Hepatic stellate cell (primary cell): ENCODE measurements at places on chromosomes 12 and 14.

DNA sequence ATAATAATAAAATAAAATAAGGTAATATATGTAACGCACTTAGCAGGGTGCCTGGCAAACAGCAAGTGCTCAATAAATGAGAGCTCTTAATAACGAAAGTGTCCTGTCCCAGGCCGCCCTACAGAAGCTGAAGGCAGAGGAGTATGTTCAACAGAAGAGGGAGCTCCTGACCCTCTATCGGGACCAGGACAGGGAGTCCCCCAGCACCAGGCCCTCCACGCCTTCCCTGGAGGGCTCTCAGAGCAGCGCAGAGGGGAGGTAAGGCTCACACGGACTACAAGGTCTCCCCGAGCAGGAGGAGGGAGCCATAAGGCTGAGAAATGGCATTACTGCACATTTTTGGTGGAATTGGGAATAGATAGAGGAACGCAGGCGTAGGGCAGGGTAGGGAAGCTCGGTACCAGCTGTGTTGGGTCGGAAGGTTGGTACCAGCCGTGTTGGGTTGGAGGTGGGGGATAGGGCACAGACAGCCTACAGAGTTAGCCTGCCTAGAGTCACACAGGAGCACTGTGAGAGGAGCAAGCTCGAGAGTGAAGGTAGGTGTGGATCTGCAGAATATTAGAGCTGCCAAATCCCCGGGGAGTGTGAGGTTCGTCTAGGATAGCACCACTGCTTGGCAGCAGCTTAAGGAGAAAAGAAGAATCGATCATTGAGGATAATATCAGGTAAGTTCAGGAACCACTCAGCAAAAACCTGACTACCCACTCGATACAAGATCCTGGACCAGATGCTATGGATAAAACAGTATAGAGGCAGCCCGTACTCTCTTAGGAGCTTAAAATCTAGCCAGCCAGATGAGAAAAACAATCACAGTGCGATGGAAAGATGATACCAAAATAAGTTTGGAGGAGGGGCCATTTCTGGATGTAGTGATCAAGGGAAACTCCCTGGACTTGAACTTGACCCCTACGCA lies 15.3 kb downstream of the TNFRSF1A start:
- DNase-seq, result peak; percentile 65

GRCh38 chr12:3542911-3543310 lies 51.9 kb downstream of the PRMT8 start:
- peak; percentile 31 for DNase-seq

GRCh38 chr12:10158406-10158805 lies 13.5 kb downstream of the OLR1 start:
- DNase-seq, result no peak

DNA sequence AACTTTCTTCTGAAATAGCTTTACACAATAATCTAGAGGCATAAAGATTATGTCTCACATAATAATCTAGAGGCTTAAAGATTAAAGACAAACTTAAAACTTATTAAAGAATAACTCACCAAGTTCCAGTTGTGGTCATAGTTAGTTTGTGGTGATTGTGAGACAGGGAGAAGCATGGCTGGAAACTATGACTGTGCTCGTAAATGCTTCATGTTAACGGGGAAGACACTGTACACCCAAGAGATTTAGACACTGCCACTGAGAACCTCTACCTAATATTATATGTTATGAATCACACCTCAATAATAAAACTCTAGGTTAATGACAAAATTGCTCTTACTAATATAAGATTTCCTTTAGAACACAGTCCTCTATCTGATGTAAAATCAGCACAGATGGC lies 541.6 kb downstream of the TMEM121 start:
- DNase-seq, result no peak

GRCh38 chr14:95303552-95303951 lies 16.2 kb downstream of the CLMN start:
- no peak for DNase-seq

- DNase-seq, result no peak
Observed at GRCh38 chr12:16272222-16272621, 5.3 kb downstream of the SLC15A5 start.

- DNase-seq, result no peak
Observed at GRCh38 chr14:85421186-85421877, 108.6 kb upstream of the FLRT2 start.

- no peak for DNase-seq
Observed at GRCh38 chr12:82832096-82832495, 145.4 kb downstream of the TMTC2 start.

- DNase-seq, result no peak
Observed at GRCh38 chr14:75515629-75515996, 6.7 kb upstream of the BATF start.

DNA sequence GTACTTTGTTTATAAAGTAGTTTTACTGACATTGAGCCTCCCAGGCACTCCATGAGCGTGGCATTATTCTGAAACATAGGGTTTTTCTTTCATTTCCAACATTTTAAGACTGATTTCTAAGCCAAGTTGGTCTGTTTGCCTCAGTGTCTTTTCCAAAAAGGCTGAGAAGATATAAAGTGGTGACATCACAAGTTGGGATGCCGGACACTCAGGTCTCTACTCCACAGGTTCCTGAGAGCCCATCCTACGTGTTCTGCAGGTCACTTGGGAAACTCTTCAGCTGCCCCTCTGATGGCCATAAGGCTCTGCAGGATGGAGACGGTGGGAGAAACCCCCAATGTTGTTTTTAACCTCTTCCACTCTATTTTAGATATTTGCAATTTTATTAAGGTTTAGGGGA lies 6.0 kb downstream of the RFX4 start:
- DNase-seq, result no peak

DNA sequence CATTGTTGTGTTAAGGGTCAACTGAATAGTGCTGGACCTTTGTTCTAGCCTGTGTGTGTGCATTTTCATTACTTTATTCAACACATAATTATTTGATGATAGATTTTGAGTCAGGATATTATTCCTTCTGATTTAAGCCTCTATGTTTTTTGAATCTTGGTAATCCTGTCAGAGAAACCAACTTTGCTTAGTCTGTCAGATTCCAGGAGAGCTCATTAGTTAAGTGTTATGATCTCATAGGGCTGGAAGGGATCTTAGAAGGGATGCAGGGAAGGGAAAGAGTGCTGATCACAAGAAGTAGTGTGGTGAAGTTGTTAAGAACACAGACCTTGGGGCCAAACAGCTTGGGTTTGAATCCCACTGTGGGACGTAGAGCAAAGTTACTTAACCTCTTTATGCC lies 52.9 kb downstream of the SCN8A start:
- DNase-seq, result no peak

- DNase-seq, result no peak
Observed at GRCh38 chr12:108594-108993, 42.0 kb downstream of the IQSEC3 start.

DNA sequence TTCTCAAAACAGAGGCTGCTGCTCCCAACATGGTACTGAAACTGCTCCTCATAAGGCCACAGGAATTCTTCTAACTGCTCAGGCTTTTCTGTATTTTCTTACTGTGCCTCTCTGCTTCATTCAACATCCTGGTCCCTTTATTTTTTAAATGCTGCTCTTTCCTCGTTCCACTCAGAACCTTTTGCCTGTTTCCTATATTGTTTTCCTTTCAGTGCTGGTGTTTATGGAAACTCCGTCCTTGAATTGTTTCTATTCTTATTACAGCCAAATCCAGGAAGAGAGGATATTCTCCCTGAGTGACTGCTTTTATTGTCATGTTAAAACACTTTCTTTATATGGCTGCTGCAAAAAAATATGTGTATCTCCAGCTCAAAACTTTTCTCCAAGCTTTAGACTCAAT lies 173.0 kb upstream of the E2F7 start:
- no peak for DNase-seq

GRCh38 chr12:115774148-115774895 lies 503.2 kb downstream of the MED13L start:
- DNase-seq, result no peak

GRCh38 chr14:88599761-88600439 lies 37.1 kb downstream of the ZC3H14 start:
- no peak for DNase-seq

DNA sequence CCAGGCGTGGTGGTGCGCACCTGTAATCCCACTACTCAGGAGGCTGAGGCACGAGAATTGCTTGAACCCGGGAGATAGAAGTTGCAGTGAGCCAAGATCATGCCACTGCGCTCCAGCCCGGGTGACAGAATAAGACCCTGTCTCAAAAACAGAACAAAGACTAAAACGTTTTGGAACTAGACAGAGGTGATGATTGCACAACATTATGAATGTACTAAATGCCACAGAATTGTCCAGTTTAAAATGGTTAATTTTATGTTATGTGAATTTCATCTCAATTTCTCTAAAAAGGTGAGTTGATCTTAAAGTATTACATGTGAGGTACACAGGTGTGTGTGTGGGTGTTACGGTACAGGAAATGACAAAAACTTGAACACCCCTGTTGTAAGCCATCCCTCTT lies 16.5 kb downstream of the P2RX4 start:
- DNase-seq, result no peak

DNA sequence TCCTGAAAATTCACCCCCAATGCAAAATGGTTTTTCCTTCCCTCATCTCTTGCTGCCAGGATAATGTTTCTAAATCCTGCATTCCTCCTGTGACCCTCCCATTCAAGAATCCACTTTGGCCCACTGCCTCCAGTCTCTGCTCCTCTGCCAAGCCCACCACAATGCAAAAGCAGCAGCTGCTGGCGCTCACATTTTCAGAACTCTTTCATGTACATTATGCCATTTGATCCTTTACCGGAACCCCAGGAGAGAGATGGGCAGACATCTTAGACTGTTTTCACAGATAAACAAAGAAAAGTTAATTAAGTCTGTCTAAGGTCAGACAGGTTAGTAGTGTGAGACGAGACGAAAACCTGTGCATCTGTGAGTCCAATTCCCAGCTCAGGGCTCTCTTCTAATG lies 12.9 kb downstream of the LRIG3 start:
- no peak for DNase-seq

- DNase-seq, result no peak
Observed at GRCh38 chr14:90402016-90402415, 5.2 kb downstream of the CALM1 start.

DNA sequence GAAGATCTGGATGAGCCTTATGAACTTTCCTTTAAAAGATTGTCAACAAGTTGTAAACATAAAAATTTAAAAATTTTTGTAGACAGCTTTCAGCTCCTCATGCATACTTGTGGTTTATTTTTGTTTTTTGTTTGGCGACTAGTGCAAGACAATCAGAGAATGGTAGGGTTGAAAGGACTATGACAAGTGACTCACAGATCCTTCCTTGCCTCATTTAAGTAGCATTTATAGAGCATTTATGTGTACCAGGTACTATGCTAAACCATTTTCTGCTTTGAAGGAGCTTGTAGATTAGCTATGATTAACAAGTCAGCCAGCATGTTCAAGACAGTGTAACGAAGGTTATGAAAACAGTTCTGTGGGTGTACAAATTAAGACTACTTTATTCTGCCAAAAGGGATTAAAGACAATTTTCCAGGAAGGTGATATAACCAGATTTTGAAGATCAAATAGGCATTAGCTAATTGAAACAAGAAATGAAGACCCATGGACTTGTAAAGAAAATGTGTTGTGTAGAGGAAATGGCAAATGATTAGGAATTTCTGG lies 122.0 kb downstream of the PCNX1 start:
- no peak for DNase-seq

DNA sequence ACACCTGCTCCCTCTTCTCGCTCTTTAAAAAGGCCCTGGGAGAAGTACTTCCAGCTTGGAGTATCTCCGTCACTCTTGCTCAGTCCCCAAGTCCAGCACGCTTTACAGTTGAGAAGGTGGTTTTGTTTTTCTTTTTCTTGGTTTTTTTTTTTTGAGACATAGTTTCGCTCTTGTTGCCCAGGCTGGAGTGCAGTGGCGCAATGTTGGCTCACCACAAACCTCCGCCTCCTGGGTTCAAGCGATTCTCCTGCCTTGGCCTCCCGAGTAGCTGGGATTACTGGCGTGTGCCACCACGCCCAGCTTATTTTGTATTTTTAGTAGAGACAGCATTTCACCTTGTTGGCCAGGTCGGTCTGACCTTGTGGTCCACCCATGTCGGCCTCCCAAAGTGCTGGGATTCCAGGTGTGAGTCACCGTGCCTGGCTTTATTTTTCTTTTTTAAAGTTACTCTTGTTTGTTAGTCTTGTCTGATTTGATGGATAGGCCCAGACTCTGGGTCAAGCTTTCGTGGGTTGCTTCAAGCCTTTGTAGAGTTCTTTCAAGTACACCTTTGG lies 1.9 kb downstream of the TDRD9 start:
- no peak for DNase-seq

DNA sequence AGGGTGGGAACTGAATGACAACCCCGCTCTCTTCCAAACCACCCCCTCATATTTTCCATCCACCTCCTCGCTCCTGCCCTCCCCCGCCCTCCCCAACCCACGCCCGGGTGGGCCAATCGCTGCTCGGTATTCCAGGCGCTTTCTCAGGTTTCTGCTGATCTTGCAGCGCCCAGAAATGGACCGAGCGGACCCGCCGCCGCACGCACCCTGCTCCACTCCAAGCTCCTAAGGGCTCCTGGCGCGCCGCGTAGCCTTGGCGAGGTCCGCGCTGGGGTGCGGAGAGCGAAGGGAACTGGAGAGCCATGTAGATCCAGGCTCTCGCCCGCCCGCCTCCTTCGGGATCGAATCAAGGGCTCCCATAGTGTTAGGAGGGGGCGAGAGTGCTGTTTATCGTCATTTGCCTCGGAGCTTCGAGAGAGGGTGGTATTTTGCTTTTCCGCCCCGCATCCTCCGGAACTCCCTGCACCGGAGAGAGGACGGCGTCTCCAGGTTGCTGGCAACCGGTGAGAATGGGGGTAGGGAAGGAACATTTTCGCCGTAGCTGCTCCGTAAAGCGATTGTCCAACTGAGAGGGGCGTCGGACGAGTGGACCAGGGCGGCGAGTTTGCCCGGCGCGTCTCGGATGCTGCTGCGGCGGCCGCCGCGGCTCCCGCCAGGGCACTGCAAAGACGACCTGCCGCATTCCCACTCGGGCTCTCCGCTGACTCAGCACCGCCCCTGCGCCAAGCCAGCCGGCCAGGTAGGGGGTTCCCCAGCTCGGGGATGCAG lies at the start of gene KCNA1:
TSS of gene KCNA1 (plus strand) at position 172 of the 768 bp plus-strand sequence. CDS start 1,474 bp downstream, outside the sequence.
- DNase-seq, result no peak

DNA sequence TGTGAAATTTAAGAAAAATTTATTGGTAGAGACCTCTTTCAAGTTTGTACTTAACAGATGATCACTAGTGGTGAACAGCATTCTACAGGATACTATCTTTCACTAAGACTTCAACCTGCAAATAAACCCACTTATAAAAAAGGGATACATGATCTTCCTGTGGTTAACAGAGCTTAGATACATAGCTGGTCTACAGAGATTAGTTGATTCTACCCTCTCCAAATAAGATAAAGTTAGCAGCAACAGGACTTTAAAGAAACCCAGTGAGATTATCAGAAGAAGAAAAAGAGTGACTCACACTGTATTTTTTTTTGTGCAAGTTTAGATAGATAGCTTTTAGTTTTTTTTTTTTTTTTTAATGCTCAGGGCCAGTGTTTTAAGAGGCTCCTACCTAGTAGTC lies 34.5 kb downstream of the USP44 start:
- DNase-seq, result no peak

GRCh38 chr12:105431537-105432100 lies 101.1 kb downstream of the C12orf75 start:
- DNase-seq, result no peak

DNA sequence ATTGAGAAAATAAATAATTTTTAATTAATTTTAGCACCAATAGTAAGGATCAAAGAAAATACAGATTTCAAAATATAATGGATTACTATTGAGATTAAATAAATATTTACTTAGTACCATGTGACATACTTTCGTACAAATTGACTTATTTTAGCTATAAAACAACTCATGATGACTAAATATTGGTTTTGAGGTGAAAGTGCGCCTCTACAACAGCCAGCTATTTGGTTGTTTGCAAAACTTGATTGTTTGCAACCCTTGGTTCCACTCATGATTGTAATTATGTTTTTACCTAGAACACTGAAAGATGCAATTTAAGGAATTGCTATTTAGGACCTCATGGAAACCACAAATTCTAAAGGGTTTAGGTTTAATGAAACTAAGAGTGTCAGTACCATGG lies 51.9 kb upstream of the PPM1H start:
- no peak for DNase-seq
